ENCODE measurements at places on chromosomes 2 and 18.

GRCh38 chr2:207240649-207241048, 74.9 kb upstream of the KLF7 start:
- DNase-seq: no peak

GRCh38 chr2:177631680-177632079, 239.1 kb downstream of the AGPS start:
- no peak for DNase-seq

DNA sequence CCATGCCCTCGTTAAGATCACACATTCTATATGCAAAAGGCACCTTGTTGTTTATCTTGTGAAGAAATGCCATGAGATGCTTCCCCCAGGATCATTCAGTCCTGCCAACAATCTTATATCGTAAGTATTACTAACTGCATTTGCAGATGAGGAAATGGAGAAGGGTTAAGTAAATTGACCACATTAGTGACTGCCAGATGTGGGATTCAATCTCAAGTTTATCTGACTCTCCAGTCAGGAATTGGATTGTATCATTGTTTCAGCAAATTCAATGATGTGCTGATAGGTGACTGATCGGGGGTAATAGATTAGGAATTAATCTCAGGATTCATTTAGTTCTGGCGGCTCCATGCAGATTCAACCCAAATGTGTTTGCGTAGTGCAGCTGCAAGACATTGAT, 106.2 kb downstream of the CNTNAP5 start:
- DNase-seq: no peak

DNA sequence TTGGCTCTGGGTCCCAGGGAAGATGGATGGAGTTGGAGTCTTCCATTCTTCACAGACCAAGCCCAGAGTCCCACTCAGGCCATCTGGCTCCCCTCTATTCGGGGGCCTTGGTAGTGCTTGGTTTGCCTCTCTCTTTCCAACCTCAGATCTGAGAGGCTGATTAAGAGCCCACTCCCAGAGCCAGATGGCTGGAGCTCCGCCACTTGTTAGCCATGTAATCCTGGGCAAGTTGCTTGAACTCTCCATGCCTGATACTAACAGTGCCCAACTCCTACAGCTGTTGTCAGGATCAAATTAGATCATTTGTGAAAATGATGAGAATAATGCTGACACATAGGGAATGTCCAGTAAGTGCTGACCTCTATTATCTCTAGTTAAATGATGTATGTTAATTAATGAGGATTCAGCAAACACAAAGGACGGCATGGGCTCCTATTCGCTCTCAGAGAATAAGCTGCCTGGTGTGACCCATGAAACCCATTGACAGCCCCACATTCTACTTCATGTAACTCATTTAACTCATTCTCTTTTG, 46.6 kb upstream of the SLC14A1 start:
- DNase-seq: no peak

DNA sequence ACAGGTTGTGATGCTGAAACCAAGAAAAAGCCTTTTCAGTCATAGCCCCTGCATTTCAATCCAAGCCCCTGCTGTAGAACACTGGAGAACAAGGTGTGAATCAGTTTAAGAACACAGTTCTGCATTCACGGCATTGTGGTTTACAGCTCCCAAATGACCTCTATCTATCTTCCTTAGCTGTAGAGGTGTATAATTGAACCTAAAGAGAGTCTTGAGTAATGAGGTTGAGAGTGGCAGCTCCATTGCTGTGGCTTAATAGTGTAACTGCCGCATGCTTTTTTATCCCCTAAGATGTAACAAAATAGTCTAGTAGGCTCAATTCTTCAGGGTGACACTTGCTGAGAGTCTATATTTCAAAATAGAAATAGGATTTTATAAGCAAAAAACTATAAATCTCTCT, 121.3 kb upstream of the EPHA4 start:
- DNase-seq: no peak

GRCh38 chr18:47284721-47285395, 33.4 kb upstream of the SKOR2 start:
- DNase-seq: no peak

DNA sequence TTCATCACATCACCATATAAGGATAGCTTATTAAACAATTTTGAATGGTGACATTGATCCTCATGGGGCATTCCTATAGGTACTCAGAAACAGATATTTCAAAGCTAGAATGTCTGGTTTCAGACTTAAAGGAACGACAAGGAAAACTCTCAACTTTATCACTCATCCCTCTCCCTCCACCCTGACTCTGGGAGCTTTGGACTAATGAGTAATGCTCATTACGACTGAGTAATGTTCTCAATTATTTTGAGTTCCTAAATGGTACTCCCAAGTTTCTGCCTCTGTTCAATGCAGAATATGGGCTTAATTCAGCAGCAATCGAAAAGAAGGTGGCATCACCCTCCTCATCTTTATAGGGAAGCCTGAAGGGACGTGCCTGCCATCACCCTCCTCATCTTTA, 43.4 kb downstream of the RFX8 start:
- no peak for DNase-seq

DNA sequence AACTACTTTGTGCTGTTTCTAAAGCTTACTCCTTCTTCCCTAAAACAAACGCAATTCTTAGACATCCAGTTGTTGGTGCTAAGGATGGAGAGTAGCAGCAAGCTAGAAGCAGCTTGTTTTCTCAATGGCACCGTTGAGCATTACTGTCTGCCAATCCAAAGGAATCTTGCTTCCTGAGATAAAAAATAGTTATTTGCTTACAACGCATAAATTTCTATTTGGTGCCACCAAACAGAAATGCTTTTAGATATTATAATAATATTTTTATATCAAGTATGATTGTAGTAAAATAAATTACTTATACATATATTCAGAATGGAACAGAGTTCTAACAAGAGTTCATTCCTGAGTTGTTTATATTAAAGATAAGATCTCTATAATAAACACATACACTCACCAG, 434.7 kb downstream of the CPS1 start:
- DNase-seq: no peak

- no peak for DNase-seq
Observed at GRCh38 chr18:56377231-56377630, 261.2 kb downstream of the TXNL1 start.

Measured in B cell (primary cell).